Purkinje cell (primary cell): ENCODE measurements at places on chromosomes 13 and 19. TPM values are rescaled to one million over a fixed set of nuclear protein-coding genes. Genes with fewer than 3 reads are reported as not detected.

The DLL3 gene
- polyA plus RNA-seq, result 2.1 and 4.1 TPM in 2 replicates

The ZFP30 gene
- polyA plus RNA-seq, result 1.9 and 3.9 TPM in 2 replicates

The ZNF709 gene
- polyA plus RNA-seq, result 2.4 and 4.3 TPM in 2 replicates

The CGB2 gene
- polyA plus RNA-seq, result not detected in 2 replicates

The NLRP12 gene
- not detected in 2 replicates for polyA plus RNA-seq

The ASPDH gene
- 21.7 and 23.2 TPM in 2 replicates for polyA plus RNA-seq

The PCDH20 gene
- polyA plus RNA-seq, result 8.3 TPM in 1 of 2 replicates, not detected in the other

The SPC24 gene
- polyA plus RNA-seq, result 1.0 TPM in 1 of 2 replicates, not detected in the other

The ZNF549 gene
- 2.5 and 3.0 TPM in 2 replicates for polyA plus RNA-seq

The TPRX2 gene
- polyA plus RNA-seq, result not detected in 2 replicates

The KCTD4 gene
- 8.3 TPM in 1 of 2 replicates, not detected in the other for polyA plus RNA-seq
